ENCODE measurements at places on chromosomes 11 and 22.

DNA sequence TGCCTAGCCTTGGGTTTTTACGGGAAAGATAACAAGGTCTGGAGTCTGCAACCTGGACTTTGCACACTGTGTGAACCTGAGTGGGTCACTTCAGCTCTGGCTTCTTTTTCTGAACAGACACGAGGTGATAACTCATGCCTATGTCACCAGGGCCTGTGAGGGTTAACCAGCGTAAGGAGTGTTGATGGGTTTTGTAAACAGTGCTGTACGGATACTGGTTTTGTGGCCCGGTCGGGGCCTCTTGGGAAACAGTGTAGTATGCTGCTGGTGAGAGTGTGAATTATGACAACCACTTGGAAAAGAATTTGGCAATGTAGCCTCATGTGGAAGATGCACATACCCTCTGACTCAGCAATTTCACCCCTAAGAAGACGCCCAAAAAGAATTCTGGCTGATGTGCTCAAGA, 266.8 kb downstream of the MN1 start:
- no peak for DNase-seq

- no peak for DNase-seq
These were observed 73.6 kb downstream of the CSTPP1 start for GRCh38 chr11:47010179-47010578.

GRCh38 chr11:111419641-111420327, 40.7 kb upstream of the POU2AF1 start:
- DNase-seq: no peak

GRCh38 chr11:21511835-21512440, 680.9 kb upstream of the ANO5 start:
- DNase-seq: peak; percentile 30

DNA sequence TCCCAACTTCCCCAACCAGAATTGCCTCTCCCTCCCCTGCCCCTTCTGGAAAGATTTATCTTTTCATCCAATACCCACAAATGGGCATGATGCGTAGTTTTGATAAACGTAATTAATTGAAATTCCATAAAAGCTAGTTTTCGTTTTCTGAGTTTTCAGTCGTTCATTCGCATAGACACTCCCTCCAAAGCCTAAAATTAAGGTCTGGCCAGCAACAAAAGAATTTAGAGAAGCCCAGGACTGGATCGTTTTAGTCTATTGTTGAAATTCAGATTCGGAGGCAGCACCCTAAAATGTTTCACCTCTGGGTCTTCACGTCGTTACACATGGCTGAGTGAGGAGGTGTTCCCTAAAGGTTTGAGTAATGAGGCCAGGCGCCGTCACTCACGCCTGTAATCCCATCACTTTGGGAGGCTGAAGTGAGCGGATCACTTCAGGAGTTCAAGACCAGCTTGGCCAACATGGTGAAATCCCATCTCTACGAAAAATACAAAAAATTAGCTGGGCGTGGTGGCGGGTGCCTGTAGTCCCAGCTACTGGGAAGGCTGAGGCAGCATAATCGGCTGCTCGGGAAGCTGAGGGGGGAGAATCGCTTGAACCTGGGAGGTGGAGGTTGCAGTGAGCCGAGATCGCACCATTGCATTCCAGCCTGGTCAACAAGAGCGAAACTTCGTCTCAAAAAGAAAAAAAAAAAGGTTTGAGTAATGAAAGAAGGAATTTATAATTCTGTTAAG, 589 bp upstream of the NDUFC2 start:
- no peak for DNase-seq

DNA sequence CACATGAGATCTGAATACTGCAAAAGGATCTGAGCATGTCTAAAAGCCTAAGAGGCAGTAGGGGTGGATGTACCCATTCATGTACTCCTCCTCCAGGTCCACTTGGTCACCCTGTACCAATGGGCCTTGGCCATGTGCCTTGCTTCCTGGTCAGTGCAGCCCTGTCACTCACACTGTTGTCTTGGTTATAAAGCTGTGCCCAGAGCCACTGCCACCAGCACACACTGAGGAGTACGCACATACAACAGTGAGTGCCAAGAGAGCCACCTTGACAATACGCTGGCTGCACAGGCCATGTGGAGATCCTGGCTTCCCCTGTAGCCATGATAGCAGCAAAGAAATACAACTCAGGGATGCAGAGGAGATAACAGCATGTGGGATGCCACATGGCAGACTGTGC, 96.4 kb upstream of the LDLRAD3 start:
- DNase-seq: no peak

DNA sequence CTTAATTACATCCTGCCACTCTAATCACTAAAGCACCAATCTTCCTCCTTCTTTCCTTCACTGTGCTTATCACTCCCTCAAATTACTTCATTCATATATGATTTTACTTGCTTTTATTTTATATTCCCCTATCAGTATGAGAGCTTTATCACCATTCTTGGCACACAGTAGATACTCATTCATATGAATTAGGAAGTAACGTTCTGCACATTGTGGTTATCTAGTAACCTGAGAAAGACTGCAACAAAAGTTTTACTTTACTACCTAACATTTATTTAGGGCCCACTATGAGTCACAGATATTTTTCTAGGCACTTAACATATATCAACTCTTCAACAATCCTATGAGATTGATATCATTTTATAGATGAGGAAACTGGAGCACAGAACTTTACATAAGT, 1559.9 kb upstream of the TENM4 start:
- no peak for DNase-seq

DNA sequence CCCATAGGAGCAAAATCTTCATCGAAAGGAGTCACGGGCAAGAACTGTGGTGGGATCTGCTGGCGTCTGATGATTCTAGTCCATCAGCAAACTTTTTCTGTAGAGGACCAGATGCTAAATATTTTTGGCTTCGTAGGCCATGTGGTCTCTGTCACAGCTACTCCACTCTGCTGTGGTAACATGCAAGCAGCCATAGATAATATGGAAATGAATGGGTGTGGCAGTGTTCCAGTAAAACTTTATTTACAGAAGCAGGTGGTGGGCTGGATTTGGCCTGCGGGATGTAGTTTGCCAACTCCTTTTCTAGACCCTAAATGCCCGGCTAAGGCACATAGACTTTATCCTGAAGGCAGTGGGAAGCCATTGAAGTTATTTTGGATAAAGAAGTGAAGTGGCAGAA, 32.9 kb downstream of the BMAL1 start:
- DNase-seq: no peak

DNA sequence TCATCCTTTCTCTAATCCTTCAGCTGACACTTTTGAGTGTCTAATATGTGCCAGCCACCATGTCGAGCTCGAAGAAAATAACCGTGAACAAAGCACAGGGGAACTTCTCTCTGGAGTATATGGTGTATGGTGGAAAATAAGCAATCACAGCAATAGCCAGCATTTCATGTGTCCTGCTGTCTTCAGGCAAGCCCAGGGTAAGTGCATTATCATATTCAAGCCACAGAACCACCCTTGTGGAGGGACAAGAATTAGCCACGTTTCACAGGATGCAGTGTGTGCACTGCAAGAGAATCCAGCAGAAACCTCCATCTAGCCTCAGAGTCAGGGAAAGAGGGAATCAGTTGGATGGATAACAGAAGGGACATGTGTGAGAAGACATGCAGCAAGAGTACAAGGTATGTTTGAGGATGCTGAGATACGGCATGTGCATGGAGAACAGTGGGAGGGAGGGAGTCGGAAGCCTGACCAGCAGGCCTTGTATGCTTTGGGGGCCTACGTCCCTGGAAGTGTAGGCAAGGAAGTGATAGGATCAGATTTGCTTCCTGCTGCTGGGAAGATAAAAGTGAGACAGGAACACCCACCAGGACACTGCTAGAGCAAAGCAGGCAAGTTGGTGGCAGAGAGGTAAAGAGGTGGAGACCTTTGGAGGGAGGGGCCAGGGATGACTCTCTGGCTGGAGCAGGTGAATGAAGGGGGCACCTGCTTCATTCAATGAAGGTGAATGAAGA, 14.7 kb upstream of the GNAZ start:
- DNase-seq: no peak

DNA sequence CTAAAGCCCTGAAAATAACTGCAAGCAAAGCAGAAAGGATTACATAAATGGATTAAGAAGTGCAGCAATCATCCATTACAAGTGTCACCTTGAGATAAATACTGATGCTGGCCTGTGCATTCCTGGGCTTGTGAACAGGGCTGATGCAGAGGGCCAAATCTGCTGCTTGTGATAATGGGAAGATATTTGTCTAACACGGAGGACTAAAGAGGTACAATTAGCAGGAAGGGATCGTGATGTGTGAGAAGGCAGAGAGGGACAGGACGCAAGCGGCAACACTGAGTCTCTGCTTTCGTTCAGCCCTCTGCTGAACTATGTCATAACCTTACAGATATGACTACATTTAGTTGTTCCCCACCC, 107.7 kb upstream of the DDI1 start:
- DNase-seq: no peak

DNA sequence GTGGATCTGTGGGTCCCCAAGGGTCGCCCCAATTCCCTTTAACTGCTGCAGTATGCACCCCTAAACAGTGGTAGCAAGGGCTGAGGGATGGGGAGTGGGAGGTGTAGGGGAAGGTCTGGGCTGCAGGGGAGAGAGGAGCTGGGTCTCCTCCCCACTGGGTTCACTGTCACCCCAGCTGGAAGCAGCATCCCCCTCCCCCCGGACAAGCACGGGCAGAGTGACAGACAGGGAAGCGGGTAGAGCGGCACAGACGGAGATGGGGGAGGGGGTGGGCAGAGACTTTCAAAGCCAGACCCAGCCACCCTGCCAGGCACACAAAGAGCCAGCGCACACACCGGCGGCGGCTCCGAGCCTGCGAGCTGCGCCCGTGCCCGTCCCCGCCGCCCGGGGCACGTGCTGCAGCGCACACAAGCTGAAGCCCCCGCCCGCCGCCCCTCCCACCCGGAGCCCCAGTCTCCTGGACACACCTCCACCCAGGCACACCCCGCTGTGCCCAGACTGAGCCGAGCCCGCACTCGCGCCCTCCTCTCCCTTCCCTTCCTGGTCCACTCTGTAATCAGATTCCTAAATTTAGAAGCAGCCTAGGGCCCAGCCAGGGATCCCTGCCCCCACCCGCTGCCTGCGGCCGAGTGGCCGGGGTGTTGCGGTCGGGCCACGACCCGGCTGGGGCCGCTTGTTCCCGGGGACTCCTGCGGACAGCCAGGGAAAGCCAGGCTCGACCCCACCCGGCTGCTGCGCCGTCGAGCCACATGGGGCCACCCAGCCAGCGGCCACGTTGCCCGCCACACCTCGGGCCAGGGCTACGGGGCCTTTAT, 935 bp upstream of the RCOR2 start:
- DNase-seq: no peak

- no peak for DNase-seq
These were observed 39.3 kb downstream of the RTN3 start for GRCh38 chr11:63720611-63721010.

GRCh38 chr22:42156598-42156997, 26.0 kb upstream of the CYP2D6 start:
- DNase-seq: no peak

- no peak for DNase-seq
These were observed 92.6 kb downstream of the SWAP70 start for GRCh38 chr11:9756461-9756860.

- no peak for DNase-seq
These were observed 501.7 kb downstream of the INSC start for GRCh38 chr11:15616130-15617105.

GRCh38 chr11:128226106-128226716, 361.1 kb downstream of the ETS1 start:
- peak; percentile 40 for DNase-seq

DNA sequence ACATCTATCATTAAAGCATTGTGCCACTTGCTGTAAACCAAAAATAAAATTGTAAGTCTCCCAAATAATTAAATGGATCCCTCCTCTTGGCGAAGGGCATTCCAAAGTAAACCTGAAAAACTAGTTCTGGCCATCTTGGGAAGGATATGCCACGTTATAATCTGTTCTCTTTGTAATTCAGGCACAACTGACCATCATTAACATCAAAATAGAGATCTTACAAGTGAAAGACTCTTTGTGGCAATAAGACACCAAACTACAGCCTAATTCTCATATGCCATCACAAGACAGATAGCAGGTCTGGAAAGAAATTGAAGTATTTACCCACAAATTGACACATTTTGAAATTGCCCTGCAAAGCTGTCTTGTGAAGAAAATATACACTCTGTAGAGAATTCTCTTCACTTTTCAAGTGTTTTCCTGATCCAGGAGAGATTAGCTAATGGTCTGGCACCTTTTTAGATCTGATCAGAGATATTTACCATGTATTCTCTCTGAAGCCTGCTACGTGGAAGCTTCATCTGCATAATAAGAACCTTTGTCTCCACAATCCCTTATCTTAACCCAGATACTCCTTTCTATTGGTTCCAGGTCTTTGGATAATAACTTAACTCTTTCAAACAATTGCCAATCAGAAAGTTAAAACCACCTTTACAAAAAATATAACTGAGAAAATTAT, 630.4 kb upstream of the CCDC179 start:
- no peak for DNase-seq

GRCh38 chr11:93000511-93001476, 31.3 kb downstream of the MTNR1B start:
- no peak for DNase-seq

- no peak for DNase-seq
These were observed 37.8 kb upstream of the SORL1 start for GRCh38 chr11:121414141-121414913.

DNA sequence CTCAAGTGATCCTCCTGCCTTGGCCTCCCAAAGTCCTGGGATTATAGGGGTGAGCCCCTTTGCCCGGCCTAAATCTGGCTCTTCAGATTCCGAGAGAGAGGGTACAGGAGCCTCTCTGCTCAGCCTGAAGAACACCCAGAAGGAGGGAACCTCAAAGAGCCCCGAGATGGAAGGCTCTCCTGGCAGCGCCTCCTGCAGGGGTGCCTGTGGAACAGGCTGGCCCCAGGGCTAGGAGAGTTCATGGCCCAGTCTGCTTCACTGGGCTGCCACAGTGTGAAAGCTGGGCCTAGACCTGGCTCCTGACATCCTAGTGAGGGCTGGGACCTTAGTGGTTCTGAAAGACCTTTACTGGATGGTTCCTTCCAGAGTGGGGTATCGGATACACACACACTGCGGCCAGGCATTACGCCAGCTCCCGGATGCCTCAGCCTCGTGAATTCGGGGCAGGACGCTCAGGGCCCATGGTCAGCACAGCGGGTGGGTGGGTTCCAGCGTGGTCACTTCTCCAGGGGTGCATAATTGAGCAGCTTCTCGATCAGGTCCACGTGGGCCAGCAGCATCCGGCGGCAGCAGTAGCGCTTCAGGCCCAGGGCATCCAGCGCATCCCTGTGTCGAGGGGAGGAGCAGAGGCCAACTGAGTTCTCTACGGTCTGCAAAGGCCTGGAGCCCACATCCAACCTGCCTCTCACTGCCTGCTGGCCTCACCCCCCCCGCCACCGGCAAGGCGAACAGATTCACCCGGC, 2.3 kb downstream of the POLR2L start:
- no peak for DNase-seq

GRCh38 chr11:58186938-58187337, 1.9 kb upstream of the OR9Q2 start:
- DNase-seq: no peak

GRCh38 chr11:12239804-12240371, 129.5 kb downstream of the MICAL2 start:
- no peak for DNase-seq

GRCh38 chr11:68099474-68100405, 21.4 kb downstream of the CHKA start:
- DNase-seq: no peak

GRCh38 chr11:119567688-119568582, 145.0 kb upstream of the THY1 start:
- no peak for DNase-seq

Data from stimulated activated CD8-positive, alpha-beta memory T cell treated with anti-CD3 and anti-CD28 coated beads, Interleukin-2, amount 100 ng/mL, for 48 hours (primary cell).